ENCODE measurements at places on chromosomes 4 and X.

DNA sequence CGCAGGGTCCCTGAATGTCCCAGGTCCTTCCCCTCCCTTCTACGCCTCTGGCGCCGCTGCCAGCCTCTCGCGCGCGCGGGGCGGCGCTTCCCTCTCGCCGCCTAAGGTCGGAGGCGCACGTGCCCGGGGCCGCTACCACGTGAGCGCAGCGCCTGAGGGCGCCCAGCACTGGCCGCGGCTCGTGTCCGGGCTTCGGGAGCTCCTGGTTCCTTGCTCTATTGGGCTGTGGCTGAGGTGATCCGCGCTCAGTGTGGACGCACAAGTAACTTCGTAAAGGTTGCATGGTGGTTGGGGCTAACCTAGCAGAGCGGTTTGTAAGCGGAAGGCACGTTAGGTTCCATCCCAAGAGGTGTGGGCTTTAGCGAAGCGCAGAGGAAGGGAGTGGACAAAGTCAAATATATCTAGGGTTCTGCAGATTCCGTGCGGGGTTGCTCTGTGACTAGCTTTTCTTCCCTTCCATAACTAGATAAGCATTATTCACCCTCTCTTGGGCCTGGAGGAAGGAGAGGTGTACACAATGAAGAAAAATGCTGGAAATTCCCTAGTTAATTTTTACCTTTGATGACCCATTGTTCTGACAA is 1.8 kb downstream of the TLL1 start:
- DNase-seq, result no peak

- DNase-seq, result no peak
Measured at GRCh38 chr4:37068580-37068979, 176.0 kb upstream of the NWD2 start.

DNA sequence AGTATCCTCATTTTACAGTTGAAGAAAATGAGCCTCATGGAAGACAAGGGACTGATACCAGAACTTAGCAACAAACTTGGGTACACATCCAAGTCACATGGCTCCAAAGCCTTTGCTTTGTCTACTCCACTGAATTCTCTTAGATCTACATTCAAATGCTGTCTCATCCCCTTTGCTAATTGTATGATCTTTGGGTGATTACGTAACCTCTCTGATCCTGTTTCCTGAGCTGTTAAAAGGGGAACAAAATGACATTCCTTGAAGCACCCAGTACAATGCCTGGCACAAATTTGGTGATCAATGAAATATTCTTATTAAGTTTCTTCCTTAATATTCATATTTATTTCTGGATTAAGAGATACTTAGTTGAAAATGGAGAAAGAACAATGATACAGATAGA is 5.9 kb upstream of the HPGD start:
- no peak for DNase-seq

- no peak for DNase-seq
Measured at GRCh38 chr4:154711522-154711921, 32.3 kb upstream of the LRAT start.

- no peak for DNase-seq
Measured at GRCh38 chr4:93384887-93385286, 443.7 kb upstream of the ATOH1 start.

DNA sequence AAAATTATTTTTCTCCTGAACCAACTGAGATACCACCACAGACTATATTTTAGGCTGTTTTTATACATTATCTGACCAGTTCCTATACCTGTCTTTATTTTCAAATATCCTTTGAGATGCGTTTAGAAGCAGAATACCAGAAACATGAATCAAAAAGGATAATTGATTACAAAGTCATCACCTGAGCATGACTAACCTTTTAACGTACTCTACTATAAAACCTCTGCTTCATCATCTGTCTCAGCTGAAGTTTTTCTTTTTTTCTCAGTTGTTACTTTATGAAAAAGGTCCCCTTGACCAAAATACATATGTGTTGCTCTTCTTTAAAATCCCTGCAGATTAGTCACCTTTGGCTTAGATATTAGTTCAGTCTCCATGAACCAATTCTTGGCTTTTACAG is 109.8 kb downstream of the AMMECR1 start:
- no peak for DNase-seq

- DNase-seq, result no peak
Measured at GRCh38 chr4:94626942-94627341, 130.8 kb upstream of the BMPR1B start.

GRCh38 chrX:8864161-8864560 is 63.0 kb upstream of the FAM9A start:
- no peak for DNase-seq

DNA sequence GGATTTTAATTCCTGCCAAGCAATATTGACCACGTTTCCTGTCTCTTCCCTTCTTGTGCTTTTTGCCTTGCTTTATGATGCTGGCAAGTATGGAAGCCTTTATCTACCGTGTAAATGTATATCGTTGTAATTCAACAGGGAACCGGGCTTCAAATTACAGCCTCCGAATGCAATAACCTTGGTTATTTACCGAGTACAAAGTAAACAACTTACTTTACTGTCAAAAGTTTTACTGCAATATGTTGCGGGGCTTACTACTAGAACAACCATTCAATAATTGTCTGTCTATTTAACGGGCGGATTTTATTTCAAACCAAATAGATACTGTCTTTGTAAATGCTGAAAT is 73.1 kb downstream of the PALLD start:
- no peak for DNase-seq

DNA sequence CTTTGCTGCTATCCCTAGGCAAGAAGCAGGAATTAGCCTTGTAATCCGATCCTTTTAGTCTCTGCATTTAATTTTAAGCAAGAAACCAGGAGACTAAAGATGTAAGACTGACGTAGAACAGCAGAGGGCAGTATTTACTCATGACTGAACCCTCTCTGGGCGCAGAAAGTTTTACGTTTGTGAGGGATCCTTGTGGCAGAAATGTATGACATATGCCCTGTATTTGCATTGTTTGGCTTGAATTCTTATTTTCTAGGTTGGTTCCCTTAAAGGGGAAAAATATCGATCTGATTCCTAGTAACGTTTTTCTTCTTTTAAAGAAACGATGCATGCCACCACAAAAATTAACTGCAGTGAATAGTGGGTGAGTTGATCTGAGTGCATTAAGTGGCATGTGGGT is 1.3 kb upstream of the FAT4 start:
- DNase-seq, result no peak

DNA sequence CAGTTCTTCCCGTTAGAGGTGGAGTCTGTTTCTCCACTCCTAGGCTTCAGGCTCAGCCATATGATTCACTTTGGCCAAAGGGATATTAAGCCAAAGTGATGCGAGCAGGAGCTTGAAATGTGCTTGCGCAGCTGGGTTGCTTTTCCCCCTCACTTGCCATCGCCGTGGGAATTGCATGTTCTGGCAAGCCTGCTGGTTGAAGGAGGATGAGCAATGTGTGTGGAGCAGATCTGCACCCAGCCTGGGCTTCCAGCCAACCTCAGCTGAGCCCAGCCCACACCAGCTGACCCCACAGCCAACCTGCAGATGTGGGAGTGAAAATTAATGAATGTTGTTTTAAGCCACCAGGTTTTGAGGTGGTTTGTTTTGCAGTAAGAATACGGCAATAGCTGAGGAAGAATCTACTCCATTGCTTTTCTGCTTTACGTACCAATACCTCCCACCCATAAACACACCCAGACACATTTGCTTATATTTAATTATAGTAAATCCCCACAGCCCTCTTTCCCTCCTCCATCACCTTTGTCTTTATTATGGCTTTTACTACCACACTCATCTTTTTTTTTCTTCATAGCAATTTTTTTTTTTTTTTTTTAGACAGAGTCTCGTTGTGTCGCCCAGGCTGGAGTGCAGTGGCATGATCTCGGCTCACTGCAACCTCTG is 132.8 kb upstream of the FUNDC1 start:
- no peak for DNase-seq
